ENCODE measurements at places on chromosomes 2 and 18.
A peak's percentile ranks its signal among the peaks of the same experiment; 100 is the strongest.

- DNase-seq, result no peak
Observed at GRCh38 chr2:156332284-156332533, 312 bp downstream of the NR4A2 start.

DNA sequence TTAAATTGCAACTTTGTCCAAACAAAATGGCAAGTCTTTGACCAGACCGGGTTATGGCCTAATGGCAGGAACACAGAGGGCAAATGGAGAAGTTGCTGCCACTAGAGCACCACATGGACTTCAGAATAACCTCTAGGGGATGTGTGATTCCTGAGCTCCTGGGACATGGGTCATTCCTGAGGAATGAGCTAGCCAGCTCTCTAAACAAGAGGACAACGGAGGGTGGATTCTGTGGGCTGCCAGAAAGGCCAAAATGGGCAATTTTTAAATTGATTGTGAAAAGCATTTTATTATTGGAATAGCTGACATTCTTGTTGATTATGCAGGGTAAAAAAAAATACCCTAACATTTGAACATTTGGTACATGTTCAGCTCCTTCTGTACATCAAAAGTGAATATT, 109.8 kb upstream of the FZD5 start:
- no peak for DNase-seq

- DNase-seq, result no peak
Observed at GRCh38 chr2:167764772-167765341, 482.5 kb downstream of the STK39 start.

DNA sequence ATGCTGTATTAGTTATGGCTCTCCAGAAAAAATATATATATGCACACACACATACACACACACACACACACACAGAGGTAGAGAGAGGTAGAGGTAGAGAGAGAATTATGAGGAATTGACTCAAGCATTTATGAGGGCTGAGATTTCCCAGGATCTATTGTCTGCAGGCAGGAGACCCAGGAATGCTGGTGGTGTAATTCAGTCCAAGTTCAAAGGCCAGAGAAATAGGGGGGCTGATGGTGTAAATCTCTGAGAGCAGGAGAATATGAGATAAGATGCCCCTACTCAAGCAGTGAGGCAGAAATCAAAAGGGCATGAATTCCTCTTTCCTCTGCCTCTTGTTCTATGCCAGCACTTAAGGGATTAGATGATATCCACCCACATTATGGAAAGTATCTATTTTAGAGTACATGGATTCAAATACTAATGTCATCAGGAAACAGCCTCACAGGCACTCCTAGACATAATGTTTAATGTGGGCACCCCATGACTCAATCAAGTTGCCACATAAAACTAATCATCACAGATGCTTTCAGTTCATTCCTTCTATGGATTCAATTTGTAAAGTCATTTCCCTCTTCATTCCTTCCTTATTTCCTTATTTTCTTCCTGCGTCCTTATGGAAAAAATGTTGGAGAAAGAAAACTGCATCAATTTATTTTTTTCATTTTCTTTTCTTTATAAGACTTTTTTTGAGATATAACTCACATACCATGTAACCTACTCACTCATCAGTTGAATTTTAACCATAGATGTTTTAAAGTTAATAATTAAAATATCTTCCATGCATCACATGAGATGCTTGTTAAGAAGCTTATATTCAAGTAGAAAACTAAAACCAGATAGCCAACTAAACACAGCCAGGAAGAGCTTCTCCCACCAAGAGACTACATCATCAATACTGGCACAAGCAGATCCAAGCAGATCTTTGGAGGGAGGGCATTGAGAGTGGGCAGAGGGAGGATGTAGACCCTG, 406.2 kb downstream of the MBD2 start:
- no peak for DNase-seq

DNA sequence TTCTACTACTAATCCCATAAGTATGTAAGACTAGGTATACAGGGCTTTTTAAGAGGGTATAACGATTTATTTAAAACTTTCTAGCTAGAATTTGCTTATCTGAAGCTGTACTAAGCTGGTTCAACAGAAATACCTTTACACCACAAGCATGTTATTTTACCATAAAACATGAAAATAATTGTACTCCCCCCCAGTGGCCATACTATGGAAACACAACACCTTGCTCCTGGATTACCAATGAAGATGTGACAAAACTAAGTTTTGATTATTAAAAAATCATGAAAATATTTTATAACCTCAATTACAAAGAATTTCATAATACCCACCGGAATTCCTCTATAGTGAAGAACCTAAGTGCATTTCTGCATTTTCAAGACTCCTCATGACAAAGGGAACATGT, 27.3 kb downstream of the LPIN2 start:
- DNase-seq, result no peak

- DNase-seq, result no peak
Observed at GRCh38 chr2:45855374-45855773, 203.9 kb downstream of the PRKCE start.

DNA sequence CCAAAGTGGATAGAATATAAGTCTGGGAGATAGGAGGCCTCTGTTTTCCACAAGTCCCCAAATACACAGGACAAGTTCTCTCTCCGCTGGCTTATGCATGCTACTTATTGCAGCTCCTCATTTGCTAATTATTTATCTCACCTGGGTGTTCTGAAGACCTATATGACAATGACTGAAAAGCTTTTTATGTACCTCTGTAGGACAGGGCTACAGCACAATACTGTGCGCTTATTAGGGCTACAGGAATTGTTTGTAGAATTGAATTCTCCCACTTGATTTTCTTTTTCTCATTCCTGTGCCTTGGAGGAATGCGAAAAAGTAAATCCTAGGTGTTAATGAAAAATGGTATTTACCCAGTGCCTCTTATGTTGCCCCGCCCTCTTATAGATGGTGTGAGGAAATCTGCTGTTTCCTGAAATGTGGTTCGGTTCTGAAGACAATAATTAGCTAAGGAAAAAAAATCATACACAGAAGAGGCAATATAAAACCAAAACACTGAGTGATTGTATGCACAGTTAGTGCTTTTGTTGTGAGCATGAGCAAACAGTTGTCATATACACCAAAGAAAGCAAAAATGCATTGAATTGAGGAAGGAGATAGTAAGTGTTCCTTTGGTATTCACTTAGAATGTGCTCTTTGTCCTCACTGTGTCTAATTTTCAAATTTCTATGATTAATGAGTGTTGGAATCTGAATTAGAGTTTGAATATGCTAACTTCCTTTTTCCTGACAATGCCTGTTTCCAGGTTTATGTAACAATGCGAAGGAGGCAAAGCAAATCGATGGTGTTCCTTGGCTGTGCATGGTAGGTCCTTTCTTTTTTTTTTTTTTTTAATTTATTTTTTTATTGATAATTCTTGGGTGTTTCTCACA, 78.7 kb upstream of the PNPT1 start:
- DNase-seq, result no peak

- no peak for DNase-seq
Observed at GRCh38 chr2:217852555-217853211, 150.1 kb downstream of the TNS1 start.

DNA sequence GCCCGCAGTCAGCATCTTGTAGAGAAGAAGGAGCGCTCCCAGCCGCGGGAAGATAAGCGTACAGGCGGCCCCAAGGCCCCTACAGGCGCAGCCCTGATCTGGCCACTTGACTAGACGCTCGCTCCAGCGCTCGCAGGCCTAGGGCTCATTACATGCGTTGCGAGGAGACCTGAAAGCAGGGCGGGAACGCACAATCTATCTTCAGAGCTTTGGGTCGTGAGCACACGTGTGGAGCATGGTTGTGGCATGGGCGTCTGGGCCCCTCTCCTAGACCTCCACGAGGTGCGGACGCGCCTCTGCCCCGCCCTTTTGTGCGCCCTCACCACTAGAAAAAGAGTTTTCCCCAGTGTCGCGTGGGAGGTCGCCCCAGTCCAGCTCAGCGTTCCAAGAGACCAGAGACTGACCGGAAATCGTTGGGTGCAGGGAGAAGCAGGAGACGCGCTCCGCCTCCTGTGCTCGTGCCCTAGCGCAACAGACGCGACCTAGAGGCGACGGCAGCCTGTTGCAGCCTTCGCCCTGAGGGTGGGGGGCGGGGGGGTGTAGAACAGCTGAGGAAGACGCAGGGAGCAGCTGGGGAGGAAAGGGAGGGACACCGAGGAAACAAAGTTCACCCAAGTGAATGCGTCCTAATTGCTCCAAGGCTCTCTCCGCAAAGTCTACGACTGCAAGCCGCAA, 12.6 kb downstream of the NR4A2 start:
- no peak for DNase-seq

DNA sequence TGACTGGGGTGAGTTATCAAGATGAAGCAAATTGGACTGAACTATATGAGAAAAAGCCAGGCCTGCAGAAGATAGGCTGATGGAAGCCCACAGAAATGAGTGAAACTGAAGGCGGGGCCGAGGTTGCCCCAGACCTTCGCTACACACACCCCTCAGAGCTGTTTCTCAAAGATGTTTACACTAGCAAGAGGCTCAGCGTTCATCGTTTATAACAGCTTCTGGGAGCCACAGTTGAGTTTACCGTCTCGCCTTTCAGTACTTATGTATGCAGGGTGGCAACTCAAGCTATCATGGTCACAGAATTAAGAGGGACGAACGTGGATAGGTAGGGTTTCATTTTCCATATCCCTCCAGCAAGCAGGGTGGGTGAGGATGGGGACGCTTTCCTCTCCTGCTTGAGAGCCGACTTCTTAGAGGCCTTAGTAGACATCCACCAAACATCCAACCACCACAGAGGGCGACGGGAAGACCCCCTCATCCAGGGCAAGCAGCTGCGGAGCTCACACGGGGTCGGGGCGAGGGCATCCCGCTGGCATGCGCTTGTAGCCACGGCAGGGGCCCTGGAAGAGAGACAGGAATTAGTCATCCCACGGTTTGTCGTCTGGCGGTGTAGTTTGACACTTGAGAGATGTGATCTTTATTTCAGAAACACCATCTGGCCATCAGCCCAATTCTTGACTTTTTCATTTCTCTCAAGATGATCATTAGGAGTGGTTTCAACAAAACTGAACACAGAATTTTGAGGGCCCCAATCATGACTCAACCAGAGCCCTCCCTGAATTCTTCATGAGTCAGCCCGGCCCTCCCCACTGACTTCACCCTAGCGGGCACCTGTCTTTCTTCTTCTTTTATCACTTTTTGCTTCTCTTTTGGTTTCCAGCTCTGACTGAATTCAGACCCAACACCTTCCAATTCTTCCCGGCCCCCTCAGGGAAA, 109.1 kb upstream of the CTDP1 start:
- DNase-seq, result peak; percentile 62

- DNase-seq, result no peak
Observed at GRCh38 chr2:74581463-74581862, 26.9 kb downstream of the DOK1 start.

DNA sequence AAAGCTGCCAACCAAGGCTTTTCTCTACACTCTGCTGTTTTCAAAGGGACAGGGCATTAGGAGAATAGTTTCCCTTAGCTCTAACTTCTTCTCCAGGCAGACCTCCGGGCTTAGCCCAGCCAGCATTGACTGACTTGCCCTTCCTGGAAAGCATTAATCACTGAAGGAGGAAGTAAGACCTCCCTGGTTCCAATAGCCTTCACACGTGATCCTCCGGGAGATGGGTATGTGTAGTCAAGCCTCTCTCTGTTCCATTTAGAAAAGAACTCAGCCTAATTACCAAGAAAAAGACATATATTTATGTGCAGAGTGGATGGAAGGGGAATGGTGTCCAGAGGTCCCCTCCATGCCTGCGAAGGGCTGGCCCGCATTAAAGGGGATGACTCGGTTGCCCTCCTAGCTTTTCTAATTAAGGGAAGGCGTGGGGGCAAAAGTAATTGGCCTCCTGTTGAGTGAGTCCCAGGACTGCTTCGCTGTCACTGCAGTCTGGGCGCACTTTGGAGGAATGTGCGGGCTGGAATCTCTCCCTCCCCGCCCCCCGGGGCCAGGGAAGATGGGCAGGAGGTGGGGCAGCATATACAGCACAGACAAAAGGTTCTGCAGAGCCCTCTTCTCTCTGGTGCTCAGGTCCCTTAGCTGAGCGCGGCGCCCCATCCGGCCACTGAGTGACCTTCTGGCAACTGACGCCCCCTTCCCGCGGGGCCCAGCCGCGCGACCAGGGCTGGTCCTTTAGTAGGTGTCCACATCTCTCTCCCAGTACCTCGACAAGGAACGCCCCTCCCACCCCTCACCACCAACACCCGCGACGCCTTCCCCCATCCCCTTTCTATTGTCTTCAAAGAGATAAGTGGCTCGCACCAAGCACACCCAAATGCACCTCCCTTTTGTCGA, 686.0 kb downstream of the NRXN1 start:
- DNase-seq, result no peak

GRCh38 chr18:77457681-77458080, 208.0 kb downstream of the GALR1 start:
- DNase-seq, result no peak

- DNase-seq, result peak; percentile 69
Observed at GRCh38 chr2:128469875-128470274, 151.2 kb upstream of the HS6ST1 start.

DNA sequence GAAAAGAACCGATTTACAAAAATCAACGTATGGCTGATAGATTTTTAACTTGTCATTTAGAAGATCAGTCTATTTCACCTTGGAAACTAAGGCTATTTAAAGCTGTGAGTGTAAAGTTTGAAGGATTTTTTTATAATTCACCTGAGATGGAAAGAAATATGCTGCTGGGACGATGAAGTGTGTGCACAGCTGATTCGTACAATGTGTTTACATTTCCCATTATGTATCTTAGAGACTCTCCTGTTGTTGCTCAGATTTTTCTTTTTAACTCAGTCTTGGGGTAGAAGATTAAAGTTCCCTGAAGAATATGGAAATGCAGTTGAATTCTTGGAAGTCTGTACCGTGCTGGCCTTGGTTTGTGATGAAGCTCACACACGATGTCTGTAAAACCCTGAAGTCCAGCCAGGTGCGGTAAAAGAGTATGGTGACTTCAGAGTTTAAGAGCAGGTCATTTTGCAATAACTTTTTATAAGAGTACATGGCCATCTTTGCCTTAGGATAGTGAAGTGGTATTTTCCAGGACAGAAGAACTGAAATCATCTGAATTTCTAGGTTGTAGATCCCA, 250.1 kb downstream of the PRKCE start:
- DNase-seq, result no peak

DNA sequence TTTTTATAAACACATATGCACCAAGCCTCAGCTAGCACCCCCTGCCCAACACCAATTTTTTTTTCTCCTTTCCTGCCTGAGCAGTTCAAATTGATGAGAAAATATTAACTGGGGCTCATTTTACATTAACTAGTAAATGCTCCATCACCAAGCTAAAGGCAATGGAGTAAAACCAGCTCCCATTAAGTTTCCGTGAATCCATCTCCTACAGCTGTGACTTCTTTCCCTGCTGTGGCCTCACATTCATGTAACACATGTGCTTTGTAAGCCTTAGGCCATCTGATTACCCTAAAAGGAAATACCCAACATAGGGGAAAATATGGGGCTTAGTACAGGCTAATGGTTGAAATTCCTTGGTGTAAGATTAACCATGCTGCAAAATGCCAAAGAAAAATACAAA, 60.8 kb downstream of the DNER start:
- DNase-seq, result no peak

- no peak for DNase-seq
Observed at GRCh38 chr2:126399001-126399400, 257.0 kb upstream of the GYPC start.

Data from mesenteric fat pad (tissue), 1 donor.